Cardiac fibroblast (primary cell): ENCODE measurements at places on chromosomes 12 and 14.

DNA sequence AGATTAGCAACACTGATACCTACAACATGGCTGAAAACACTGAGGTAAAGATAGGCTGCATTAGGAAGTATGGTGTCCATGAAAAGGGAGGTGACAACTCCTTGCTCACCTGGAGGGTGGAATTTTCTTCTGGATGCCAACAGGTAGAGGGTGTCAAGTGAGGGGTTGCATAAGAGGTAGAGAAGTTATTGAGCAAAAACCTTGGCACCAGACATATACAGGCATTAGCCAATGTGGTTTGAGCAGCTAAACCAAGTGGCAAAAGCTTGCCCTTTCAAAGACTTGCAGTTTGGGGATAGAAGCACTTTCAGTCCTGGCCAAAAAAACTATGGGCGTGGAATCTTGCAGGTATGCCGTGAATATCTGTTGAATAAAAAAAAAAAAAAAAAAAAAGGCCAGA, 3.8 kb downstream of the RITA1 start:
- DNase-seq = no peak

DNA sequence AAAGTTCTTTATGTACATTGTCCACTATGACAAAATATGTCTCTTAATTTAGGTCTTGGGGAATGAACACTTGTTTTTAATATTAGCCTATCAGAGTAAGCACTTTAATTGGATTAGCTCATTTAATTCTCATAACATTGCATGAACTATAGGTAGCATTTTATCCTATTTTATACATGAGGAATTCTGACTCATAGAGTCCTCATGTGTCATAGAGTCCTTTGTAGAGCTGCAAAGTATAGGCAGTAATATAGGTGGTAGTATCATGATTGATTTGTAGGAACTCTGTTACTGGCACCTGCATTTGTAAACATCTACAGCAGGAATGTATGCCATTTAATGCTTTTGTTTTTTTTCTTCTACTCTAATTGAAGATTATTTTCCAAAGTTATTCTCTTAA, 96.0 kb downstream of the GPHN start:
- DNase-seq = no peak

DNA sequence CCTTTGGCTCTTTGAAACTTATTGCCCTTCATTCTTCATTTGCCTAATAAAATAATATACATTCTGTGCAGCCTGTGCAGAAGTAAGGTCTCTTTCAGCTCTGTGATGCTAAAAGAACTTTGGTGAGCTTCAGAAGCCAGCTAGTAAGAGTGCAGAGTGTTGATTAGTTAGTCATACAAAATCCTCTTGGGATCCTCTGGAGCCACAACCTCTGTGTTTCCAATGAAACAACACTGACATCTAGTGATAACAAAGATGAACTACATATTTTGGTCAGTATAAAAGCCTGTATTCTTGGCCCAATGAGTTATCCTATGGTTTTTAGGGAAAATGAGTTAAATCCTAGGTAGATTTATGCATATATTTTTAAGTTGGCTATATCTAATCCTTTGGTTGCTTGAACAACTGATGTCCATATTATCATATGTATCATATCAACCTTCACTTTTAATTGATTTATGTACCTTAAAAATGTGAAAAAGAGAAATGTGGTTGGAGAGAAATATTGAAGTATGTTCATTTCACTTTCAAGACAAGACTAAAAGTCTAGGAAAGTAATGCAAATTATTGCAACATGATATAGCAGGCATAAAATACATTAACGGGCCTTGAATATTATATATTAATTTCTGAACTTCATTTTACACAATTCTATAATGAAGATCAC, 158.4 kb downstream of the KLHL28 start:
- DNase-seq = peak; percentile 87

- DNase-seq = no peak
Measured at GRCh38 chr14:33103966-33104365, 165.3 kb downstream of the NPAS3 start.

- DNase-seq = no peak
Measured at GRCh38 chr14:36662543-36663403, 1.1 kb downstream of the PAX9 start.

GRCh38 chr14:65080960-65081747, 21.2 kb downstream of the MAX start:
- no peak for DNase-seq

DNA sequence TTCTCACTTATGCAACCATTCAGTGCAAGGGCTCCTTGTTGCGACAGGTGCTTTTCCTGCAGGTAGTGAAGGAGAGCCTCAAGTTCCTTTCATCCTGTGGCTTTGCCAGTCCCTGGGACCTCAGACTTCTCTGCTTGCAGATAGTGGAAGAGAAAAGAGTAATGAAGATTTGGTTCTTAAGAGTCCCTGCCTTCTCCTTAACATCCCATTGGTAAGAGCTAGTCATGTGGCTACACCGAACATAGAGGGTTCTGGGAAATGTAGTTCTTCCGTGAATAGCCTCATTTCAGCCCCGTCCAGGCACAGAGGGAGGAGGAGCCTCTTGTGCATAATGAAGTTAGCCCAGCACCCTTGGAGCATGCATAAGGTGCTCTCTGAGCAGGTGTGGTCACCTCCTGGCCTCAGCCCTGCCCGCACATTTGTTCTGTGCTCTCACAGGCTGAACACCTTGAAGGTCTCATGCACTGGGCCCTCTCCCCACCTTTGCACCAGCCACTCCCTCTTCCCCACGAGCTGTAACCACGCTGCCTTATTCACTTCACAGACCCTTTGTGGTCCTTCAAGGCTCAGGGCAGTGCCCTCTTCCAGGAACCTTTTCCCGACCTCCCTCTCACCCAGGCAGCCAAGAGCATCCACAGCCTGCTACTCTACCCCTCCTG, 134.0 kb downstream of the BCL11B start:
- no peak for DNase-seq

DNA sequence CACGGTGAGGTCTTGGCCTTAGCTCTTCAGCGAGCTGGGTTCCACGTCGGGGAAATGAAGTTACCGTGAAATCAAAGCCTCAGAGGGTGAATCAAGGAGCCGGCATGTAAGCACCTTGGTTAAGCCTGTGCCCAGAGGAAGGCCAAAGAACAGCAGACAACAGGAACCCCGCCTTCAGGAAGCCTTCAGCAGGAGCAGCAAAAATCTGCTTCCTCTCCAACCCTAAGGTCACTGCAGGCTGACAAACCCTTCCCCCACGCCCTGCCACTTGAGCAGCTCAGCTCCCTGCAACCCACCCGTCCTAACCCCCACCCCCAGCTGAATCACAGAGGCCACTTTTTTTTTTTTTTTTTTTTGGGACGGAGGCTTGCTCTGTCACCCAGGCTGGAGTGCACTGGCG, 72.9 kb upstream of the LTA4H start:
- DNase-seq = peak; percentile 17

- DNase-seq = no peak
Measured at GRCh38 chr12:106274012-106274411, 26.2 kb upstream of the CKAP4 start.

GRCh38 chr12:116864371-116865160, 16.7 kb downstream of the HRK start:
- peak; percentile 51 for DNase-seq

DNA sequence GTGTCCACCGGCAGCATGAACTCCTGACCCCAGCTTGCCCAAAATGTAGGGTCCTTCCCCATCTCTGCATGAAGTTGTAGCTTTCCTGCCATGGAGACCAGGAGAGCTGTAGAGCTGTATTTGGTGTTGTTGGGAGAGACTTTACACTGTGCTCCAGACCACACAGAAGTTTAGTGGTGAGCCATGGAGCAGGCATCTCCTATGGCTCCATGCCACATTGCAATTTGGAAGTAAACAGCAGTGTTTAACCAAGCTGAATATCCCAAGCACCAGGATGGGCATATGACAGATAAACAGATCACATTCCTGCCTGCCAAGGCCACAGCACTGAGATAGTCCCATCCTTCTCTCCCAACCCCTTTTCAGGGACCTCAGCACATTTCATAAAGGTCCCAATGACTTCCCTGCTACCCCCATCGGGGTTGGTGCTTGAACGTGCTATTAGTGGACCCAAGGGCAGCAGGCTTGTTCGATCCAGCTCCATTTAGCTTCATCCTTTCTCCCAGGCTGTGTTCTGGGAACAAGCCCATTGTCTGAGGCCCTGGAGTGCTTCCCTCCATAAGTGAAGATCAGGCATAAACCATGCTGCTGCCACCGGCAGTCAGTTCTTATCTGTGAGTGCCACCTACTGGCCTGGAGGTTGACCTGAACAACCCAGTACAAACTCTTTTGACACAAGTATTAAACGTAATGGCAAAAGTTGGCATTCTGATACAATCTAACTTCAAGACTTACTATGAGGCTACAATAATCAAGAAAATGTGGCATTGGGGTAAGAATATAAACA, 172.3 kb upstream of the ATXN7L3B start:
- DNase-seq = peak; percentile 48

- DNase-seq = no peak
Measured at GRCh38 chr14:49959822-49960408, 67.0 kb downstream of the ARF6 start.

GRCh38 chr12:3518902-3519301, 27.9 kb downstream of the PRMT8 start:
- DNase-seq = no peak

- DNase-seq = peak; percentile 65
Measured at GRCh38 chr12:130953771-130954543, at the start of gene ADGRD1. Gene ADGRD1, plus strand, starts transcription at chr12:130953907. Its CDS starts 559 bp downstream, at chr12:130954466.

- DNase-seq = no peak
Measured at GRCh38 chr12:6950811-6951540, at the start of gene PTPN6. Gene PTPN6, plus strand, starts transcription at chr12:6951356. Its CDS starts 157 bp downstream, at chr12:6951513.

DNA sequence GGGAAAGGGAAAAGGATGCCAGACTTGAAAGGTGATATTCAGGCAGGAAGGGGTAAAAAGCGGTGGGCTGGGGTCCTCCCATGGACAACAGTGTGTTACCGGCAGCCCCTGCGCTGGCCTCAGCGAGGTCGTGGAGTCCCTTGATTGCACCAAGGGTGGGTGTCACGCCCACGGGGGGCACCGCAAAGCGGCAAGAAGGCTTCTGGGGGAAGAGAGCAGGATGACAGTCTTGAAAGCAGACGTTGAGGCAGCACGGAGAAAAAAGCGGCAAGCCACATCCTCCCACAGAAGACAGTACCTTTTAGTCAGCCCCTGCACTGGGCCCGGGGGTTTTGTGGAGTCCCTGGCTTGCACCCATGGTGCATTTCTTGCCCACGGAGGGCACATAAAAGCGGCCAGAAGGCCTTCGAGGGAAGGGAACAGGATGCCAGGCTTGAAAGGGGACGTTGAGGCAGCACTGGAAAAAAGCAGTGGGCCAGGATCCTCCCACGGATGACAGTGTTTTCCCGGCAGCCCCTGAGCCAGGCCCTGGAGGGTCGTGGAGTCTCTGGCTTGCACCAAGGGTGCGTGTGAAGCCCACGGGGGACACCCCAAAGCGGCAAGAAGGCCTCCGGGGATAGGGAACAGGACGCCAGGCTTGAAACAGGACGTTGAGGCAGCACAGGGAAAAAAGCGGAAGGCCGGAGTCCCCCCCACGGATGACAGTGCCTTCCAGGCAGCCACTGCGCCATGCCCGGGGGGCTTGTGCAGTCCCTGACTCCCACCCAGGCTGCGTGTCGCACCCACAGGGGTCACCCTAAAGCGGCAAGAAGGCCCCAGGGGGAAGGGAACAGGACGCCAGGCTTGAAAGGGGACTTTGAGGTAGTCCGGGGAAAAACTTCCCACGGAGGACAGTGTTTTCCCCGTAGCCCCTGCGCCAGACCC, 162.2 kb upstream of the ALG10B start:
- DNase-seq = no peak

DNA sequence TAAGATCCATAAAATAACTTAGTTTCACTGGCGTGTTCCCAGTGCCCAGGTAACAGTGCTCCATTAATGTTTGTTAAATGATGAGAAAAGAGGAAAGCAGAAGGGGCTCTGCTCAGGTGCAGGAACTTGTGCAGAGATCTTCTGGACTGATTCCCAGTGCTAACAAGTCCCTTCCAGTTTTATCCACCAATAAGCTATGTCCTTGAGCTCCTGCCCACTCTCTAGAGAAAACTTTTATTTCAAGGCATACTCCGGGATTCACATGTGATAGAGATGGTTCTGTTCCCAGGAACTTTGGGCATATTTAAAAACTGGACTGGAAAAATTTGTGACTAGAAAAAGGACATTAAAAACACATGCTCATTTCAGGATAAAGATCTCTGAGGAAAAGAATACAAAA, 1.9 kb downstream of the GYS2 start:
- no peak for DNase-seq

DNA sequence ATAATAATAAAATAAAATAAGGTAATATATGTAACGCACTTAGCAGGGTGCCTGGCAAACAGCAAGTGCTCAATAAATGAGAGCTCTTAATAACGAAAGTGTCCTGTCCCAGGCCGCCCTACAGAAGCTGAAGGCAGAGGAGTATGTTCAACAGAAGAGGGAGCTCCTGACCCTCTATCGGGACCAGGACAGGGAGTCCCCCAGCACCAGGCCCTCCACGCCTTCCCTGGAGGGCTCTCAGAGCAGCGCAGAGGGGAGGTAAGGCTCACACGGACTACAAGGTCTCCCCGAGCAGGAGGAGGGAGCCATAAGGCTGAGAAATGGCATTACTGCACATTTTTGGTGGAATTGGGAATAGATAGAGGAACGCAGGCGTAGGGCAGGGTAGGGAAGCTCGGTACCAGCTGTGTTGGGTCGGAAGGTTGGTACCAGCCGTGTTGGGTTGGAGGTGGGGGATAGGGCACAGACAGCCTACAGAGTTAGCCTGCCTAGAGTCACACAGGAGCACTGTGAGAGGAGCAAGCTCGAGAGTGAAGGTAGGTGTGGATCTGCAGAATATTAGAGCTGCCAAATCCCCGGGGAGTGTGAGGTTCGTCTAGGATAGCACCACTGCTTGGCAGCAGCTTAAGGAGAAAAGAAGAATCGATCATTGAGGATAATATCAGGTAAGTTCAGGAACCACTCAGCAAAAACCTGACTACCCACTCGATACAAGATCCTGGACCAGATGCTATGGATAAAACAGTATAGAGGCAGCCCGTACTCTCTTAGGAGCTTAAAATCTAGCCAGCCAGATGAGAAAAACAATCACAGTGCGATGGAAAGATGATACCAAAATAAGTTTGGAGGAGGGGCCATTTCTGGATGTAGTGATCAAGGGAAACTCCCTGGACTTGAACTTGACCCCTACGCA, 15.3 kb downstream of the TNFRSF1A start:
- DNase-seq = peak; percentile 77

- no peak for DNase-seq
Measured at GRCh38 chr12:125696054-125696453, 630.8 kb downstream of the AACS start.

- DNase-seq = no peak
Measured at GRCh38 chr14:98077176-98077575, 1194.8 kb downstream of the BCL11B start.

- DNase-seq = peak; percentile 37
Measured at GRCh38 chr14:20556500-20557211, 4.2 kb downstream of the RNASE9 start.

DNA sequence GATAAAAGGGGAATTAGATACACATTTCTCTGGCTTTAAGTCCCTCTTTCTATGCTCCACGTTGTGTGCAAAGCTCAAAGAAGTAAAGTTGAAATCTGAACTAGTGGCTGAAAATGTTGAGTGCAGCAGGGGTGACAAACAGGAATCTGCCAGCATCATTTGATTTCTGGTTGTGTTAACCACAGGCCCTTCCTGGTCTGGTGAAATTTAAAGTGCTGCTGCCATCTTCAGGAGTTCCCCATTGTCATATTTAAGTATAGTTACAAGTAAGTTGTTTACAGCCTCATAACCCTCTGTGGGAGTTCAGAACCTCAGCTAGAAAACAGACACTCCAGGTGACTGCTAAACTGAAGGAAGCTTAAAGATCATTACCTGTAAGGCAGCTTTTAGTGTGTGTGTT, 90.9 kb upstream of the CCDC196 start:
- no peak for DNase-seq
